ENCODE measurements at places on chromosomes 12 and 14. TPM values are rescaled to one million over a fixed set of nuclear protein-coding genes. Genes with fewer than 3 reads are reported as not detected.

NAV3 gene
- 1.9 TPM for total RNA-seq

- DNase-seq: no peak
- H3K4me1 ChIP-seq: no peaks in the 10 kb centered on the region
- no peak overlapping the region for H3K4me3 ChIP-seq
- no peaks in the 10 kb centered on the region for H3K36me3 ChIP-seq
These were observed 42.0 kb upstream of the TSPAN9 start for GRCh38 chr12:3035171-3035570.

DNA sequence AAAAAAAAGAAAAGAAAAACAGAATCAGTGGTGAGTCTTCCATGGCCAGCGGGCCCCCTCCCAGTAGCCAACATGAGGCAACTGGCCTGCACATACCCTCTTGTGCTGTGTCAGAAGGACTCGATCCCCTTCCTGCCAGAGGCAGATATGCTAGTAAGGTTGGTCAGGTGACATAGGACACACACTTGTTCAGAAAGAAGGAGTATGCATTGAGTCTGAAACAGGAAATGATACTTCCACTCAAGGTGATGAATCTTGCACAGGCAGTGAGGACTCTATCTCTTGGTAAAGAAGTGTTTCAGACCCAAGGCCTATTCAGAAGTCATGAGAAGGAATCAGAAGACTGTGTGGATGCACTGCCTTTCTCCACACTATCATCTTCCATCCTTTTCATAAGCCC lies 269.7 kb upstream of the FAR2 start:
- H3K27me3 ChIP-seq: no peaks in the 10 kb centered on the region
- no peak for DNase-seq
- no peak overlapping the region for H3K27ac ChIP-seq
- H3K36me3 ChIP-seq: no peaks in the 10 kb centered on the region
- H3K4me3 ChIP-seq: no peak overlapping the region
- H3K4me1 ChIP-seq: no peaks in the 10 kb centered on the region

DNA sequence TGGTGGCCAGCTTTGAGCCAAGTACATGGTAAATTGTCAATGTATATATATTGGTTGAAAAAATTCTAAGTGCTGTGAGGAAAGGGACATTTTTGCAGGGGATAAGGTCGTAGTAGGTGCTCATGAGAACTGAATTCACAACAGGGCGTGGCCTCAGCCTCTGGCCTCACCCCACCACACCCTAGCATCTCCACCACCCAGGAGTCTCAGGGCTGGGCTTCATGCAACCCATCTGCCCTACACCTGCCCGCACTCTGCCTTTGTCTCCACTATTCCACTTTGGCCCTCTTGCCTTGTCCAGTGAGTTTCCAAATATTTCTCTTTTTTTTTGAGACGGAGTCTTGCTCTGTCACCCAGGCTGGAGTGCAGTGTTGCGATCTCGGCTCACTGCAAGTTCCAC lies 22.1 kb upstream of the AQP2 start:
- H3K4me3 ChIP-seq: no peak overlapping the region
- H3K36me3 ChIP-seq: no peaks in the 10 kb centered on the region
- no peaks in the 10 kb centered on the region for H3K27me3 ChIP-seq
- H3K27ac ChIP-seq: no peak overlapping the region

GRCh38 chr14:104295681-104296387 lies 157.4 kb downstream of the KIF26A start:
- peak; percentile 42 for DNase-seq
- no peaks in the 10 kb centered on the region for H3K4me1 ChIP-seq
- H3K4me3 ChIP-seq: no peak overlapping the region
- H3K27me3 ChIP-seq: no peaks in the 10 kb centered on the region

- H3K27ac ChIP-seq: no peak overlapping the region
- no peak for DNase-seq
- no peaks in the 10 kb centered on the region for H3K4me1 ChIP-seq
- no peaks in the 10 kb centered on the region for H3K36me3 ChIP-seq
- no peaks in the 10 kb centered on the region for H3K27me3 ChIP-seq
These were observed 128.3 kb downstream of the AKAP6 start for GRCh38 chr14:32457213-32457920.

All from Peyer's patch (tissue), 4 donors.